ENCODE measurements at places on chromosomes 7 and 10. TPM values are rescaled to one million over a fixed set of nuclear protein-coding genes. Genes with fewer than 3 reads are reported as not detected.

DNA sequence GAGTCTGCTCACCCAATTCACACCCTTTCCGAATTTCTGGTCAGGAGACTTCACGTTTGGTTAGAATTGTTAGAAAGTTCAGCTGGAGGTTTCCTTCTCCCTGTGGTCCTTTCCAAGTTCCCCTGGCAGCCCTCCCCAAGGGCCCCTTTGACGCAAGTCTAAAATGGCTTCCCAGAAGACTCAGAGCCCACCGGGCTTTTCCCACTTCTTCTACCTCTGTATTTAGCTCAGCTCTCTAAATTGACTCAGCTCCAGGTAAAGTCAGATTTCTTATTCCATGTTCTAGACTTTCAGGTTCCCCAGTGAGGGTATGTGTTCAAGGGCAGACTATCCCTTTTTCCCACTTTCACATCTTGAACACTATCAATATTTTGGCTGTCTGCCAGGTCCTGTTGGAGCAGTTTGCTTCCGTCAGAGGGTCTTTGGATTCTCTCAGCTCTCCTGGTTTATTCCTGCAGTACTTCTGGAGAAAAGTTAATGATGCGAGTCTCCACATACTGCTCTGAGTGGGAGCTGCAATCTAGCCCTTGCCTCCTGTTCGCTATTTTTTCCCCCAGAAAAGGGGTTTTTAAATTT lies 53.1 kb upstream of the ZNF273 start:
- no peak overlapping the region for H3K27ac ChIP-seq
- no peak for DNase-seq
- no peaks in the 10 kb centered on the region for H3K4me1 ChIP-seq
- no peak overlapping the region for H3K4me3 ChIP-seq
- no peaks in the 10 kb centered on the region for H3K36me3 ChIP-seq

- no peaks in the 10 kb centered on the region for H3K36me3 ChIP-seq
- H3K27ac ChIP-seq = no peak overlapping the region
- no peaks in the 10 kb centered on the region for H3K4me1 ChIP-seq
- H3K4me3 ChIP-seq = no peak overlapping the region
- H3K27me3 ChIP-seq = no peaks in the 10 kb centered on the region
Observed at GRCh38 chr7:90613088-90613498, 17.0 kb downstream of the CDK14 start.

Gene HOXA2
- total RNA-seq = 36.5 TPM

- peak overlapping the region; percentile 84 for H3K4me3 ChIP-seq
- H3K36me3 ChIP-seq = no peaks in the 10 kb centered on the region
- DNase-seq = no peak
- H3K4me1 ChIP-seq = peaks cover 11% of the 10 kb centered on the region
- no peaks in the 10 kb centered on the region for H3K27me3 ChIP-seq
Observed at GRCh38 chr10:80077869-80078447, 507 bp upstream of the TMEM254 start.

GRCh38 chr7:37825038-37825437 lies 23.4 kb upstream of the NME8 start:
- H3K4me1 ChIP-seq = no peaks in the 10 kb centered on the region
- no peaks in the 10 kb centered on the region for H3K36me3 ChIP-seq
- no peaks in the 10 kb centered on the region for H3K27me3 ChIP-seq
- DNase-seq = no peak
- H3K27ac ChIP-seq = no peak overlapping the region

DNA sequence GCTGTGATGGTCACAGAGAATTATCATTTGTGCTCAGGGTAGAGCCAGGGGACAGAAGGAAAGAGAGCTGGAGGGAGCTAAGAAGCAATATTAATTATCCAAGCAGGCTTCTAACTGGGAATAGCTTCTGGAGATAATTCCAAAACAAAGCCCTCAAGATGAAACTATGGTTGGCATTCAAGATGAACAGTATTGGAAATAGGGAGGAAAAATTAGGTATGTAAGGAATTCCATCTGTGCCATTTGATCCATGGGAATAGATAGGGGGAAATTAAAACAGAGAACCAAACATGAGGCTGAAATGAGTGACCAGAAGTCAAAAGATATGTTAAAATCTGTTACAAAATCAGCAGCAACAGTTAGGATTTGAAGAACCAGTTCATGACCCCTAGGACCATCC lies 75.3 kb downstream of the NDUFB2 start:
- H3K27ac ChIP-seq = no peak overlapping the region
- peaks cover 15% of the 10 kb centered on the region for H3K36me3 ChIP-seq

- no peak overlapping the region for H3K27ac ChIP-seq
- H3K36me3 ChIP-seq = no peaks in the 10 kb centered on the region
- H3K27me3 ChIP-seq = no peaks in the 10 kb centered on the region
- H3K4me3 ChIP-seq = no peak overlapping the region
- DNase-seq = no peak
- peaks cover 7% of the 10 kb centered on the region for H3K4me1 ChIP-seq
Observed at GRCh38 chr7:577741-578370, 58.2 kb upstream of the PDGFA start.

DNA sequence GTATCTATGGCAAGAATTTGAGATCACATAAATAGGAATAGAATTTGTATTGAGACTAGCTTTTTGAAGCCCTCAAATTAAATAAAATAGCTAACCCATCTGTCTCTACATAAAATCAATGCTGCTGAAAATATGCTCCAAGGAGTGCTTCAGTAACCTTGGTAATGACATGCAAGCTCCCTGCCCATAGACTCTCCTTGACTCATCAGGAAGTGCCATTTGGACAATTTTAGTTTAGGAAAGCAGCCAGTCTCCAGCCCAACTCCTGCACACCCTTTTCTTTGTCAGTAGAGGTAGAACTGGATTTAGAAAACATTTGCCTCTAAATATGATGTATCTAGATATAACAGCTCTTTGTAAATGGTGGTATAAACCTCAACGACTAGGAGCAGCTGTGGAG lies 69.9 kb upstream of the PTPRZ1 start:
- H3K4me1 ChIP-seq = no peaks in the 10 kb centered on the region
- no peak for DNase-seq
- no peaks in the 10 kb centered on the region for H3K27me3 ChIP-seq
- no peaks in the 10 kb centered on the region for H3K36me3 ChIP-seq

Gene PRKAR1B
- 13.0 TPM for total RNA-seq

GRCh38 chr10:130078120-130078519 lies 32.5 kb downstream of the C10orf143 start:
- peaks cover 16% of the 10 kb centered on the region for H3K36me3 ChIP-seq
- H3K27me3 ChIP-seq = no peaks in the 10 kb centered on the region
- no peak overlapping the region for H3K27ac ChIP-seq
- no peaks in the 10 kb centered on the region for H3K4me1 ChIP-seq
- DNase-seq = no peak
- H3K4me3 ChIP-seq = no peak overlapping the region

GRCh38 chr10:132463333-132464255 lies 66.6 kb downstream of the PWWP2B start:
- DNase-seq = no peak
- H3K27ac ChIP-seq = peak overlapping the region; percentile 96
- H3K4me3 ChIP-seq = no peak overlapping the region
- no peaks in the 10 kb centered on the region for H3K36me3 ChIP-seq
- H3K4me1 ChIP-seq = peaks cover 37% of the 10 kb centered on the region
- no peaks in the 10 kb centered on the region for H3K27me3 ChIP-seq

DNA sequence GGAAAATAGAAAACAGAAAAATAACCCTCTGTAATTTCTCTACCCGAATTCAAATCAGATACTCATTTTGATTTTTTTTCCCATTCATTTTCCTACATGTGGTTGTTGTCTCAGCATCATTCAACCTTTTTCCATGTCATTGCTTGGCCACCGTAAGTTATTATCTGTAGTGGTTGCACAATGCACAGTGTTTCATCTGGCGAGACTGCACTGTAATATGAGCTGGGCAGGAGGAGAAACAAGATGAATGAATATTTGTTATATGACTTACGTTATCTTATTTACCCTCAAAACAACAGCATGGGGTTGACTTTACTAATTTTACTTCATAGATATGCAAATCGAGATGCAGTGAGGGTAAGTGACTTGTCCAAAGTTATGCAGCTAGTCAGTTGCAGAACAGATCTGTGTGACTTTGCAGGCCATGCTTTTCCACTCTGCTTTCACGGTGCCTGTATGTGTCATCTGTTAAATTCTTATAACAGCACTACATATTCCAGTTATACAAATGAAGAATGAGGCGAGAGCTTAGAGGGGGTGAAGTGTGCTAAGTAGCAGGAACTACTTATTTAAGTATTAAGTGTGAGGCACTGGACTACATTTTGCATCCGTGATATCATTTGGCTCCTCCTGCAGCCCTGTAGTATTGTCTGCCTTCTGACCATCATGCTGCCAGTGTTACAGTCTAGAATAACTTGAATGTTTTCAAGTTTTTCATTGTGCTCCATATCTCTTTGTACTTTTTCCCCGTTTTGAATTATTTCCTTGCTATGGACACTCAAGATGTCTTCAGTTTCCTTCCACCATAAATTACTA lies 56.7 kb downstream of the ZMYND11 start:
- H3K36me3 ChIP-seq = no peaks in the 10 kb centered on the region
- H3K27ac ChIP-seq = no peak overlapping the region
- H3K4me1 ChIP-seq = peaks cover 6% of the 10 kb centered on the region
- no peaks in the 10 kb centered on the region for H3K27me3 ChIP-seq
- H3K4me3 ChIP-seq = no peak overlapping the region

GRCh38 chr7:90483251-90483650 lies 13.8 kb downstream of the PTTG1IP2 start:
- no peak overlapping the region for H3K27ac ChIP-seq
- no peaks in the 10 kb centered on the region for H3K4me1 ChIP-seq
- no peak for DNase-seq
- H3K36me3 ChIP-seq = no peaks in the 10 kb centered on the region
- no peaks in the 10 kb centered on the region for H3K27me3 ChIP-seq
- H3K4me3 ChIP-seq = no peak overlapping the region

Gene KLLN
- not detected for total RNA-seq

Measured in ascending aorta (tissue), 2 donors.